ENCODE measurements at places on chromosomes 7 and 10.

GRCh38 chr7:3980300-3980643 is 679.2 kb downstream of the SDK1 start:
- no peak for DNase-seq

DNA sequence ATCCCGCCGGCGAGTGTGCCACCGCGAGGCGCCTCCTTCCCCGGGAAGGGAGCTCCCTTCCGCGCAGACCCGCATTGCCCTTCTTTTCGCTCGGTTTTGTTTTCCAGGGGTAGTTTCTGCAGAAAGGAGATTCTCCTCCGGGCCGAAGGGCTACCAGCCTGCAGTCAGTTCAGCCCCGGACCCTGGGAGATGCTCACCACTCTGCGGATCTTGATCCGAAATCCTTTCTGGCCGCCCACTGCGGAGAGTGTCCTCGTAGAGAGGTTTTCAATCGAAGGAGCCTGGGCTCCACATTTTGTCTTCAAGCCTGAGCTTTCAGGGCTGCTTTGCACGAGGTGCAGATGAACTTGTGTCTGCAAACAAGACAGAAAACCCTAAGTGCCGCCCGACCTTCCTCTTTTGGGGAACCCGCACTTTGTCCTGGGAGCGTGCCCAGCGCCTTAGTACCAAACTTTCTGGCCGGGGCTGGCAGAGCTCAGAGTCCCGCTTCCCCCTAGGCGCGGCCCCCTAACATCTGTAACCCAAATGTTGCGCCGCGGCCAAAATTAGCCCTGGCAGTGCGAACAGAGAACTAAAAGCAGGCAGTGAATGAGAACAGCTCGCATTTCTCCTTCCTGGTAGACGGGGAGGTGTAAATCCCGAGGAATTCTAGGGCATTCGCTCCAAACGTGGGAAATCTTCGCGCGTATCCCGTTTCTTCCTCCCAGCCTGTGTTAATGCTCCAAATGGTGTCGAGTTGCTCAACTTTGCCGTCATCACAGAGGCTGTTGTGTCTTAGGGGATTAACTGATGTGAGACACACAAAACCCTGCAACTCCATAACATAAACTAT is 6.7 kb upstream of the EN2 start:
- no peak for DNase-seq

GRCh38 chr7:87317691-87318245 is 27.7 kb upstream of the CROT start:
- DNase-seq = no peak

DNA sequence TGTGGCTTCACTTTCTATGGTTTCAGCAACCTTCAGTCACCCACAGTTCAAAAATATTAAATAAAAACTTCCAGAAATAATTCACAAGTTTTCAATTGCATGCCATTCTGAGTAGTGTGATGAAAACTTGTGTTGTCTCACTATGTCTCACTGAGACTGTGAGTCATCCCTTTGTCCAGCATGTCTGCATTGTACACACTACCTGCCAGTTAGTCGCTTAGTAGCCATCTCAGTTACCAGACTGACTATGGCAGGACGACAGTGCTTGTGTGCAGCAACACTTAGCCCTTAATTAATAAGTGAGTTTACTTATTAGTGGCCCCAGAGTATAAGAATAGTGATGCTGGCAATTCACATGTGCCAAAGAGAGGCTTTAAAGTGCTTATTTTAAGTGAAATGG is 22.5 kb downstream of the CCDC186 start:
- DNase-seq = no peak

GRCh38 chr10:31942892-31943291 is 14.3 kb upstream of the ARHGAP12 start:
- no peak for DNase-seq

GRCh38 chr10:131072651-131073468 is 238.7 kb downstream of the TCERG1L start:
- DNase-seq = no peak

- no peak for DNase-seq
Measured at GRCh38 chr10:11673346-11674280, 62.2 kb upstream of the USP6NL start.

DNA sequence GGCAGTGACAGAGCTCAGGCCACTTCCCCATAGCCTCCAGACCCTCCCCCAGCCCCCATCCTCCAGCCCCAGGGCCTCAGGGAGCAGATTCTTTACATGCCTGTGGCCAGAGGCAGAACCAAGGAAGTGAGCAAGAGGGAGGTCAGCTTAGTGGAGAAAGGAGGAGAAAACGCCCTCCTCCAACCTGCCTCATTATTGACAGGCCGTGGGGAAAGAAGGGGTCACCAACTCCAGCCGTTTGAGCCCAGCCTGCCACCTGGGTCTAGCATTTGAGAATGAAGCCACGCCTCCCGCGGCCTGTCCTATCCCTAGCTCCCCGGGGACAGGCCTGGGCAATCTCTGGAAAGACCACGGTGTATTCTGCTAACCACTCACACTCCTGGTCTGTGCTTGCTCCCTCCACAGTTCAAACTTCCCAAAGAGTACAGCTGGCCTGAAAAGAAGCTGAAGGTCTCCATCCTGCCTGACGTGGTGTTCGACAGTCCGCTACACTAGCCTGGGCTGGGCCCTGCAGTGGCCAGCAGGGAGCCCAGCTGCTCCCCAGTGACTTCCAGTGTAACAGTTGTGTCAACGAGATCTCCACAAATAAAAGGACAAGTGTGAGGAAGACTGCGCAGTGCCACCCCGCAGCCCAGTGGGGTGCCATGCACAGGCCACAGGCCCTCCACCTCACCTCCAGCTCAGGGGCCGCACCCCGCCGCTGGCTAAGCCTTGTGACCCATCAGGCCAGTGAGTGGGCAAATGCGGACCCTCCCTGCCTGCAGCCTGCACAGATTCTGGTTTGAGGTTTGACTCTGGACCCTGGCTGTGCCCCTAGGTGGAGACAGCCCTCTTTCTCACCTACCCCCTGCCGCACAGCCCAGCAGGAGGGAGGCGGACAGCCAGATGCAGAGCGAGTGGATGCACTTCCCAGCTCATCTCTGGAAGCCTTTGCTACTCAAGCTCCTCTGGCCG is 14.3 kb upstream of the TRIM8 start:
- DNase-seq = no peak

- DNase-seq = no peak
Measured at GRCh38 chr10:8254350-8254749, 199.9 kb downstream of the GATA3 start.

GRCh38 chr10:102815790-102816549 is 21.2 kb downstream of the CYP17A1 start:
- peak; percentile 21 for DNase-seq

DNA sequence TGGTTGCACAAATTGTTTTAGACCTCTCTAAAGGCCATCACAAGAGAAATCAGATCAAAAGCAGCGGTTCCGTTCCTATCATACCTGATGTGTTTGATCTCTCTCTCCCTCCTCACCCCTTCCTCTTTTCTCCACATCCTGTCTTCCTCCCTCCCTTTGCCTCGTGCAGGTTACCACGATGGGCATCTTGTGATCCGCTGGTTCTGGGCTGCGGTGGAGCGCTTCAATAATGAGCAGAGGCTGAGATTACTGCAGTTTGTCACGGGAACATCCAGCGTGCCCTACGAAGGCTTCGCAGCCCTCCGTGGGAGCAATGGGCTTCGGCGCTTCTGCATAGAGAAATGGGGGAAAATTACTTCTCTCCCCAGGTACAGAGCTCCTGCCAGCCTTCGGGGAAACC is 28.5 kb upstream of the STK17A start:
- DNase-seq = peak; percentile 7

DNA sequence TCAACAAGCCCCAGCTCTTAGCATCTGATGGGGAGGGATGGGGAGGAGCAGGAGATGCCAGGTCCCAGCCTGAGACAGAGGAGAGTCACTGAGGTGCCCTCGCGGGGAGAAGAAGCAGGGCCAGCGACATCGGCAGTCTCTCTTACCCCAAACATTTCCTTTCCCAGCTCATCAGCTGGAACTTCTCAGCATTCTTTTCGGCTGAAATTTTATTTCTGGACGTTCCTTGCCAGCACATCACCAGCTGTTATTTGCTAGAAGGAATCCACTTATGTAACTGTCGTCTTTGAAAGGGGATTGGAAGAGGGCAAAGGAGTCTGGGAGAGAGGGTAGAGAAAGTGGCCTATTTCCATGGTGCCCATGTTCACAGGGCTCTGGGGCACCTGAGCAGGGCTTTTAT is 101.0 kb upstream of the SHH start:
- no peak for DNase-seq

DNA sequence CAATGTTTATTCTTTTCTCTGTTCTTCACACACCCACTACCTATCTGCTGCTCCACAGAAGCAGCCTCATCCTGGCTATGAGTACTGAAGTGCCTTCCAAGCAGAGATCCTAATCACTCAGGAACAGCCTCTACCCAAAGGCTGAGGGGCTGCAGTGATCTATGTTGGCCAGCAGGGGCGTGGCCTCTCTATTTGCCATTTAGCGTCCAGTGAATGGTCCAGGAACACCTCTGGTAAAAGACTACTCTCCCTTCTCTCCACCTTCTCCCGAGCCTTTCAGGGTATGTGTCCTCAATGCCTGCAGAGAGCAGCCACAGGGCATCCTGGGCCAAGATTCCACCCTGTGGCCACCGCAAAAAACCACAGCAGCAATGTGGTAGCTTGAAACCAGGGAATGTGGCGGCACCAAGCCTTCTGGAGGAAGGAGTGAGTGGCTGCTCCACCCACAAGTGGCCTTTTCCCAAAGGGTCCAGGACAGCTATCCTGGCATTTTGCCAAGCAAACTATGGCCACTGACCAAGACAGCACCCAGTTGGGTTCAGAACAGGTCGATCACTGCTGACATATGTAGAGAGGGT is 70.9 kb downstream of the SYPL1 start:
- peak; percentile 28 for DNase-seq

DNA sequence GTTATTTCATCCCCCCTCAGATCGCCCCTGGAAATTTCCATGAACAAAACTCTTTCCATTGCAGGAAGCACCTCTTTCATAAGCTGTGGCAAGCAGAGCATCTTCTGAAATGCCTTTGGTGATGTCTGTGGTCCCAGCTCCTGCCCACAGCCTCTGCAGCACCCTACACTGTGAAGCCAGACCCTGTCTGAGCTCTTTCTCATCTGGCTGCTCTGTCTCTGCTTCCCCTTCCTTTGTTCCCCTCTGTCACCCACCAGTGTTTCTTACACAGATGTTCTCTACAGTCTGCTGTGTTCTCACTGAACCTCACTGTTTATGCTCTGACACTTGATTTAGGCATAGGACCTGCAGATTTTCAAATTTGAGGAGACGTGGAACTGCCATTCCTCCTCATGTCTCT is 1.9 kb upstream of the TAS2R39 start:
- DNase-seq = no peak

DNA sequence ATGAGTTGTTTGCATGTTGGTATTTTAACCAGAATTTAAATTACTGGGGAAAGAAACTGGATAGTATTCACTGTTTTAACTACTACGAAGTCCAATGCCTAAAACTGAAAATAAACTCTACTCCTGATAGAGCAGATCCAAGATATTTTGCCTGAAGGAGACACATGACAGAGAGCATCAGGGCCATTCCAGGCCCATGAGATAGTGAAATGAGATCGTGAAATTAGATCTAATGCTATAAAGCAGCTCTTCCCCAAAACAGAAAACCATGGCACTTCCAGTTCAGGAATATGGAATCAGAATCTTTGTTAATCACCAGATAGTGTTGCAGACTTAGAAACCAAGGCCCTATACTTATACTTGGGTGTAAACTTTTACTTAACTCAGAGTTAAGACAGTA is 124.3 kb upstream of the CACNA2D1 start:
- DNase-seq = no peak

GRCh38 chr7:75984130-75985008 is 10.0 kb downstream of the TMEM120A start:
- DNase-seq = no peak

DNA sequence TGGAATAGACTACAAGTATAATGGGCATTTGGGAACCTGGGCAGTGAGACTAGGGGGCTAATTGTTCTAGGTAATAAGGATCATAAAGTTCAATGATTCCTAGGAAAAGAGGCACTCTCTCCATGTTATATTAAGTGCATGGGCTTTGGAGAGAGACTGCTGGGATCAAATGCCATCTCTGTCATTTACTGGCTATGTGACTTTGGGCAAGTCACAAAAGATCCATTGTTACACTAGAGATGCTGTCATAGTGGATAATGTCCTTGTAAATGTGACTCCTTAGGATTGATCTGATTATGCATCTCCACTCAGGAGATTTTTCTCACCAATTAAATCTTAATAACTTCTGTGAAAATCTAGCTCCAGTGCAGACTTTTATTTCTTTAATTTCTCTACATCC is 156.3 kb upstream of the CACNA2D1 start:
- no peak for DNase-seq

DNA sequence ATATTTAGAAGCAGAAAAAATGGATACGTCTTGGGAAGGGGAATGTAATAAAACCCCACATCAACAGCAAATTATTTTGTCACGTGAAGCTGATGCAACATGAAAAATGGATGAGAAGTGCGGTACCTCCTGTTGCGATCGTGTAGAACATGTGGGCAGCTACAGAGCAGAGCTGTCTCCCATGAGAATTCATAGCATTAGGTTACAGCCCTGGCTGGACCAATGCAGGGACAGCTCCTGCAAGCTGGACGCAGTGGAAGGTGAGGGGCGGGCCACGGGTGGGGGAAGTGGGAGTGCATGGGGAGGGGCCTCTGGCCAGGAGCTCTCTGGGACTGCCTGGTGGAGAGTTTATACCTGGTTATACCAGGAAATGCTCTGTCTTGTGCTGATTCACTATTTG is 120.3 kb downstream of the GATA3 start:
- DNase-seq = no peak

- no peak for DNase-seq
Measured at GRCh38 chr10:35711615-35712411, 69.7 kb upstream of the FZD8 start.

DNA sequence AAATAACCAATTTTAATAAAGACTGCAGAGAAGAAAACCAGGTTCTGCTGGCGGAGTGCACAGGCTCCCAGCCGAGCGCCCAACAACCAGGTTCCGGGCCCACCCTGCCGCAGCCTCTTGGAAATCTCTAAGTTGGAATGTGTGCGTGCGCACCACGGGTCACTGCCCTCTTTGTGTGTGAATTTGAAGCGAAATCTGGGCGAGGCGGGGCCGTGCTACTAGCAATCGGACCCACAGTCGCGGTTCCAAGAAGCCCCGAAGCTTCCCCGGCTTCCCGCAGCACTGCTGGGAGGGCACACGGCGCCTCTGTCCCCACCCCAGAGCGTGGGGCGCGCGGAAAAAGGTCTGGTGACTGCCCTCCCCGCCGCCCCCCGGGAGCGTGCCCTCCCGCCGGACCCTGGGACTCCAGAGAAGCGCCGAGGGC is 666 bp upstream of the MAP3K8 start:
- no peak for DNase-seq

Data from CD4-positive, alpha-beta T cell treated with Interleukin-21 for 1 hour (primary cell).